ENCODE measurements at places on chromosomes 1 and 21.
A peak's percentile ranks its signal among the peaks of the same experiment; 100 is the strongest.

DNA sequence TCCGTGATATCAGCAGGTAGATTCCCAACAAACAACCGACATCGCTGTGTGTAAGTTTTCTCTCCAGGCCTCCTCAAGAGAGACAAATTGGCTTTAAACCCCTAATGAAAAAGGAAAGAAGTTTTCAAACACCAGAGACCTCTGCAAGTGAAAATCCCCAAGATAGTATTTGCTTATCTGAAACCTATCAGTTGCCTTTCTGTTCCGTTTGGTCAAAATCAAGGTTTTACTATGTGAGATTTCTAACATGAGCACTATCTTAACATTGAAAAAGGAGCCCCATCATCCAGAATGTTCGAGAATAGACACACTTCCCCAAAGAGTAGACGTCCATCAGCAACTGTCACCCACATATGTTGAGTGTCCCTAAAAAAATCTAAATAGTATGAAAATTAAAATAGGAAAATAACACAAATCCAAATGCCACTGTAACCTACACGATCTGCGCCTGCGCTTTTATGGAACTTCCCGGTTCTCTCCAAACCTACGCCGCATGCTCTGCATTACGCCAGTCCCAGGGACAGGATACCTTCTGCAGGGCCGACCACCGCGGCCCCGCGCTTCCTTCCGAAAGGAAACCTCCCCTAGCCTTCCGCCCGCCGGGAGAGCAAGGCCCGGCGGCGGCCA lies 1.4 kb downstream of the SFPQ start:
- no peak for DNase-seq

DNA sequence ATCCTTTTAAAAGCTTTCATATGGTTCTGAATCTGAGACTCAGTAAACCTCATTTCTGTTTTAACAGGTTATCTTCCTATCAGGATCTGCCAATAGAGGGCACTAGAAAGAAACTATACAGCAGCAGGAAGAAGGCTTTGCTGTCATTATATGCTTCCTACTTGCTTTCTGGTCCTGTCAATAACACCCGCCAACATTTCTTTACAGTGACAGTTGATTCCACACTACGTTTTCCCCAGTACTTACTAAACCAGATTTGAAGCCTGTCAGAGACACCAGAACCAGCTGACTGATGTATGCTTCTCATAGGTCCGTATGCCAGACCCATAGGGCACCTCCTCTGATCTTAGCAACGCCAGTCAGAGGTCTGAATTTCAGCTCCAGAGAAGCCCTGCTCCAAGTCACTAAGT lies 341.0 kb upstream of the NEGR1 start:
- peak; percentile 50 for DNase-seq

- DNase-seq, result no peak
Observed at GRCh38 chr1:236865818-236866155, 70.7 kb downstream of the MTR start.

DNA sequence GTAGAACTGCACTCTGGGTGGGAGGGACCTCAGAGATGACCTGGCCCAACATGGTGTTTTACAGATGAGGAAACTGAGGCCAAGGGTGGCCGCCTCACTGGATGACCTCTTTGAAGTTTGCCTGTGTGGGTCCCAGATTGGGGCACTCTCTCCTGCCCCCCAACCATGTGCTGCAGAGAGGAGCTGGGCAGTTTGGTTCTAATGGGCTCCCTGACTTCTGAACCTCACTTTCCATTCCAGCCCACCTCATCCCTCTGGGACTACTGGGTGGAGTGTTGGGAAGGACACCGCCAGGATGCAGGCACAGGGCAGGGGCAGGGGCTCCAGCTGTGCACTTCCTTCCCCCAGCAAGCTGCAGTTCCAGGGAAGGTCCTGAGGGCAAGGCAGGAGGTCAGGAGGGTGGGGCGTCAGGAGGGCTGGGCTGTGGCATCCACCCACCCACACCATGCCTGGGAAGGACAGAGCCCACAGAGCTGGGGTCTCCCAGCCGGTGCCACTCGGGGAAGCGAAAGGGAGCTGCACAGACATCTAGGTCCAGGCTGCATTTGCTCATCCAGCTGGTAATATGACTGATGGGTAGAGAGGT lies 10.3 kb upstream of the EPS8L3 start:
- no peak for DNase-seq

DNA sequence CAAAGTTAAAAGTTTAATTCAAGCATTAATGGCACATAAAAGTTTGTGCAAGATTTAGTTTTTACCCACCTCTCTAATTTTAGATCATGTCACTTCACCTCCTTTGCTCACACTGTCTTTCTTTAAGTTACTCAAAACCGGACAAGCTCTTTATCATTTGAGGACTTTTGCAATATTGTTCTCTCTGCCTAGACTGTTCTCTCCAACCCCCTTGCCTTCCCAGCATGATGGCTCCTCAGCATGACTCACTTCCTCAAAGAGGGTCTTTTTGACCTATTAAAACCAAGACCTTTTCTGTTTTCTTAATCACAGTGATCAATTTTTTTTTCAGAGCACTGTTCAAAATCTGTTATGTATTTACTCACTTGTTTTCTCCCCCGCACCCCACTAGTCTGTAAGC lies 61.3 kb downstream of the XKR8 start:
- DNase-seq, result no peak

- DNase-seq, result no peak
Observed at GRCh38 chr1:21337928-21338572, 47.8 kb upstream of the ECE1 start.

- no peak for DNase-seq
Observed at GRCh38 chr1:54046671-54047383, 6.2 kb downstream of the TMEM59 start.

GRCh38 chr1:96425382-96426129 lies 296.0 kb upstream of the PTBP2 start:
- DNase-seq, result no peak

- no peak for DNase-seq
Observed at GRCh38 chr1:79042117-79042516, 35.6 kb upstream of the ADGRL4 start.

- no peak for DNase-seq
Observed at GRCh38 chr1:184866586-184866985, 107.7 kb downstream of the NIBAN1 start.

DNA sequence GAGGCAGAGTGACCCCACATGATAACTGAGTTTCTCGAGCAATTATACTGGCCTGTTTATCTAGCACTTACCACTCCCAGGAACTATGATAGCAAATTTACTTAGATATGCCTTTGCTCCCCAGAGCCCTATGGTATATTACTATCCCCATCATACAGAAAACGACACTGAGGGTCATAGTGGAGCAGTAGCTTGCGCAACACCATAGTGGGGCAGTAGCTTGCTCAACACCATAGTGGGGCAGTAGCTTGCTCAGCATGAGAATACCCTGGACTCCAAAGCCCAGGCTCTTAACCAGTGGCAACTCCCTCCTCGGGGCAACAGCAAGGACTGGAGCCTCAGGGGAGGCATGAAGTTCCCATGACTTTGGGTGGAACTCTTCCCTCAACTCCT lies 211.9 kb downstream of the NPHP4 start:
- no peak for DNase-seq

All from neuronal stem cell (in vitro differentiated cells).